Muscle of leg (tissue), 16 donors: ENCODE measurements at places on chromosomes 16 and 17. TPM values are rescaled to one million over a fixed set of nuclear protein-coding genes. Genes with fewer than 3 reads are reported as not detected.

The CREBBP gene
- total RNA-seq: 26.4 TPM

The TBC1D3L gene
- 12.1 TPM for total RNA-seq

The NPIPA2 gene
- total RNA-seq: 0.31 TPM

The MAF gene
- total RNA-seq: 31.3 TPM

- H3K27ac ChIP-seq: no peak overlapping the region
- DNase-seq: peak; percentile 24
- no peaks in the 10 kb centered on the region for H3K27me3 ChIP-seq
Observed at GRCh38 chr16:53817812-53818550, 114.0 kb downstream of the FTO start.

GRCh38 chr16:47966325-47966724 lies 189.5 kb downstream of the ABCC12 start:
- no peak overlapping the region for H3K27ac ChIP-seq
- H3K4me3 ChIP-seq: no peak overlapping the region
- no peaks in the 10 kb centered on the region for H3K27me3 ChIP-seq
- DNase-seq: no peak
- H3K4me1 ChIP-seq: no peaks in the 10 kb centered on the region
- H3K36me3 ChIP-seq: no peaks in the 10 kb centered on the region

GRCh38 chr16:53752560-53752959 lies 48.6 kb downstream of the FTO start:
- no peak for DNase-seq
- no peaks in the 10 kb centered on the region for H3K36me3 ChIP-seq
- H3K27me3 ChIP-seq: no peaks in the 10 kb centered on the region
- H3K4me3 ChIP-seq: no peak overlapping the region

DNA sequence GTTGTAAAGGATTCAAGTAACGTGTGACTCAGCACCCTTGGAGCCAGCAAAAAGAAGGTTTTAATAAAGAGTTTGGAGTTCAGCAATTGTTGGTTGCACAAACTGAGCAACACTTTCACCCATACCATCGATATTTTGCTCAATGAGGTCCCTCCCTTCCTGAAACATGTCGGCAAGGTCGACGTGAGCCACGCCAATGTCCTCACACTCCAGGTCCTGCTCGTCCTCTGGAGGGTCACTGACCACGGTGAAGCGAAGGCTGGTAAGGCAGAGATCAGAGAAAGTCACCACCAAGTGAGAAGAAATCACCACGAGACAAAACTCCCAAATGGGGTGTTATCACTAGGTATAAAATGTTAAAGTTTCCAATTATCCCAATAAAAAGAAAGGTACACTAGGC lies 98.3 kb downstream of the RPGRIP1L start:
- H3K36me3 ChIP-seq: peaks cover 4% of the 10 kb centered on the region
- H3K27ac ChIP-seq: no peak overlapping the region
- no peaks in the 10 kb centered on the region for H3K27me3 ChIP-seq

GRCh38 chr16:59567496-59567895 lies 833.4 kb upstream of the GOT2 start:
- no peaks in the 10 kb centered on the region for H3K4me1 ChIP-seq
- H3K36me3 ChIP-seq: no peaks in the 10 kb centered on the region
- H3K27me3 ChIP-seq: no peaks in the 10 kb centered on the region
- H3K4me3 ChIP-seq: no peak overlapping the region

DNA sequence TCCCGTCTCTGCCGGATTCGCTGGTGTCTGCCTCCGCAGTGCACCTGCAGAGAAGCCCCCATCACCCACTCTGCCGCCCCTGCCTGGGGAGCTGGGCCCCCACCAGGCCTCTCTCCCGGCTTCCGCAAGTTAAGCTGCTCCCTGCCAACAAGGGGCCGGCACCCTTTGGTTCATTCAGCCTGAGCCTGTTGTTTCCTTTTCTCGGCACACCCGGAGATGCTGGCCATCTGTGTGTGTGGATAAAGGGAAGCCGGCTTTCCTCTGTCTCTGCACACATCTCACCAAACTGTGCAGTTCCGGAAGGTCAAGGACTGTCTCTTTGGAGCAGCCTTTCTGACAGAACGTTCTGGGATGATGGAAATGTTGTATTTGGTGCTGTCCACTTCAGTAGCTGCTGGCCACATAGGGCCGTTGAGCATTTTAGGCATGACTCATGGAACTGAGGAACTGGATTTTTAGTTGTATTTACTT lies 6.8 kb downstream of the MAPK8IP3 start:
- no peak overlapping the region for H3K27ac ChIP-seq
- no peaks in the 10 kb centered on the region for H3K27me3 ChIP-seq
- peaks cover 29% of the 10 kb centered on the region for H3K36me3 ChIP-seq
